ENCODE measurements at places on chromosomes 16 and 17.
A peak's percentile ranks its signal among the peaks of the same experiment; 100 is the strongest.

- H3K27ac ChIP-seq = no peak overlapping the region
- H3K27me3 ChIP-seq = no peaks in the 10 kb centered on the region
- DNase-seq = no peak
- H3K36me3 ChIP-seq = peaks cover 16% of the 10 kb centered on the region
Observed at GRCh38 chr16:11006656-11007055, 62.3 kb downstream of the CLEC16A start.

DNA sequence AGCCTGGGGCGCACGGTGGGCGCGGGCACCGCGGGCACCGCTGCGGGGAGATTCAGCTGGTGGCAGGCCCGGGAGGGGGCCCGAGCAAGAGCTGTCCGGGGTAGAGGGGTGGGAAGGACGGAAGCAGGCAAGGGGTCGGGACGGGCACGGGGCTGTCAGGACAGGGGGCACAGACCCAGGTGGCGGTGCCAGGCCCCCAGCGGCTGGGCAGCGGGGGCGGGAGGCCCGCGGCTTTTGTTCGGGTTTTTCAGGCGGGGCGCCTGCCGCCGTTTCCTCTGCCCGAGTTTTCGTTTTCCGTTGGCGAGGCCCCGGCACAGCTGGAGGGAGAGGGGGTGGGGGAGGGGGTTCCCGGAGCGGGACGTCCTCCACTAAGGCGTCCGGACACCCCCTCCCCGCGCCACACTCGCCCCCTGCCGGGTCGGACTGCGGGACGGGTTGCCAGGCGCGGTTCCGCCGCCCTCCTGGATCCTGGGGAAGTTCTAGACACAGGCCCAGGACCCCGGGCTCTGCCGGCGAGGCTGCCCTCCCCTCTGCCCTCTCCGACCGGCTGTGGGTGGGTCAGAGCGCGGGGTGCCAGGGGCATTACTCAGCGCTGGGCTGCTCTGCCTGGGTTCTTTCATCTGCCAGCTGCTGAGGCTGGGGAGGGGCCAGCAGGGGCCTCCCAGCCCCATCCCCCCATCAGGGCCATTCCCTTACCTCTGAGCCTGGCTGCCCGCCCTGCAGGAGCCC, 543 bp downstream of the ARHGAP23 start:
- no peaks in the 10 kb centered on the region for H3K27me3 ChIP-seq
- H3K27ac ChIP-seq = no peak overlapping the region
- peaks cover 15% of the 10 kb centered on the region for H3K4me1 ChIP-seq
- peak overlapping the region; percentile 59 for H3K4me3 ChIP-seq
- no peaks in the 10 kb centered on the region for H3K36me3 ChIP-seq

DNA sequence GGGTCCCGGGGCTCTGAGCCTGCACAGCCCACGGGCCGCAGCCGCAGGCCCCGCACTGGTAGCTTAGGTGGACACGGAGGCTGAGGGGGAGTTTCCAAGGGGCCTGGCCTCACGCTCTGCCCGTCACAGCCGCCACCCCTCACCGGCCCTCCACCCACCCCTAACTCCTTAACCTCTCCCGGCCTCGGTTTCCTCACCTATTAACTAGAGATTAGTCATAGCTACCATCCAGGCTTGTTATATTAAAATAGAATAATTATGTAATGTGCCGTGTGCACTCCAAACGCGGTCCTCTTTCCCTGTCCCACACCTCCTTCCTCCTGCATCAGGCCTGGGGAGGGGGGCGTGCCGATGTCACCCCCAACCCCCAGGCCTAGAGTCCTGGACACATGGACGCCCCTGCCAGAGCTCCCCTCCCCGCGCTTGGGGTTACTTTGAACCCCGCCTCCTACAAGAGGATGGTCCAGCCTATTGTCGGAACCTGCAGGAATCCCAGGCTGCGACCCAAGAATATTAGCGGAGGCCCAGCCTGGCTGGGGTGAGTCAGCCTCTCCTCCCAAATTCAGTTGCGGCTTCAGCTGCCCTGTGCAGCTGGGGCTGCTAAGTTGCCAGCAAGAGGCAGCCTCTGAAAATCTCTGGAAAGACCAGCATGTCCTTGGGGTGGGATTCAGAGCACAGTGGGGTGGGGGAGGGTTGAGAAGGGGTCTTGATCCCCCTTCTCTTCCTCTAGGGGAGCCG, 17.3 kb downstream of the SOCS3 start:
- peak overlapping the region; percentile 50 for H3K27ac ChIP-seq
- H3K4me1 ChIP-seq = peaks cover 32% of the 10 kb centered on the region
- peaks cover 7% of the 10 kb centered on the region for H3K36me3 ChIP-seq
- peak overlapping the region; percentile 63 for H3K4me3 ChIP-seq
- H3K27me3 ChIP-seq = no peaks in the 10 kb centered on the region

GRCh38 chr17:66517336-66518009, 215.1 kb downstream of the PRKCA start:
- H3K4me3 ChIP-seq = no peak overlapping the region
- DNase-seq = no peak
- H3K27ac ChIP-seq = no peak overlapping the region
- no peaks in the 10 kb centered on the region for H3K27me3 ChIP-seq
- H3K4me1 ChIP-seq = peaks cover 3% of the 10 kb centered on the region

DNA sequence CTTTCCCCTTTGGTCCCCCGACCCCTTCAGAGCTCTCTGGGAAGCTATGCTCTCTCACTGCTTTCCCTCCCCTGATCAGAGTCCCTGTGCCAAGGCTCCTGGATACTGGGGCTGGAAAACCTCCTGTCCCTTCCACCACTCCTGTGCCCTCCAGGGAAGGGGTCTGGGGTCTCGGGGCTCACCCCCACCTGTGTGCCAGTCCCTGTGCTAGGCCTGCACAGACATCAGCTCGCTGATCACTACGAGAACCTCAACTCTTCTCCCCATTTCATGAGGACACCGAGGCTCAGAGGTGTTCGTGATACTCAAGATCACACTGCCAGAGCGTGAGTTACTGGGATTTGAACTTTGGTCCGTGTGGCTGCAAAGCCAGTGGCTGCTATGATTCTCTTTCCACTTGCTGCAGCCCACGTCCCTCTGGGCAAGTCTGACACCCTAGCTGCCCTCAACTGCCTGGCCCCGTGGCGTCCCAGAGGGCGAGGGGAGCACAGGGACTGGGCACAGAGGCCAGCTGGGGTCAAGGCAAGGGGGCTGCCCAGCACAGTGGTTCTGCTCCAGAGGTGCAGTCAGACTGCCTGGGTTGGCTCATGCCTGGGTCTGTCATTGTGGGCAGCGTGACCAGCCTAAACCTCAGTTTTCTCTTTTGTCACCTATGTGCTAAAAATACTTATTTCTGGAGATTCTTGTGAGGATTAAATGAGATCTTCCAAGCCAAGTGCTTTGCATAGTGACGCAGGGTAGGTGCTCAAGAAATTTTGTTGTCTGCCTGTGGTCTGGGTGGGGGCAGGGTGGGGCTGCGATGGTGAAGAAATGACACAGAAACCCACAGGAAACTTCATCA, 43.8 kb upstream of the TOB1 start:
- peak overlapping the region; percentile 79 for H3K27ac ChIP-seq
- no peaks in the 10 kb centered on the region for H3K27me3 ChIP-seq
- no peak for DNase-seq
- H3K4me1 ChIP-seq = peaks cover 20% of the 10 kb centered on the region
- no peak overlapping the region for H3K4me3 ChIP-seq
- no peaks in the 10 kb centered on the region for H3K36me3 ChIP-seq

GRCh38 chr17:48162946-48163506, 55.5 kb downstream of the SNX11 start:
- H3K4me3 ChIP-seq = no peak overlapping the region
- H3K27me3 ChIP-seq = peaks cover 44% of the 10 kb centered on the region
- no peaks in the 10 kb centered on the region for H3K4me1 ChIP-seq
- DNase-seq = no peak
